IPS DF 19.7 (cell line): ENCODE measurements at places on chromosomes 6 and 20.

- no peak for DNase-seq
Observed at GRCh38 chr6:33716890-33717632, 5.6 kb upstream of the UQCC2 start.

- DNase-seq: no peak
Observed at GRCh38 chr6:156719395-156719719, 57.8 kb upstream of the ARID1B start.

DNA sequence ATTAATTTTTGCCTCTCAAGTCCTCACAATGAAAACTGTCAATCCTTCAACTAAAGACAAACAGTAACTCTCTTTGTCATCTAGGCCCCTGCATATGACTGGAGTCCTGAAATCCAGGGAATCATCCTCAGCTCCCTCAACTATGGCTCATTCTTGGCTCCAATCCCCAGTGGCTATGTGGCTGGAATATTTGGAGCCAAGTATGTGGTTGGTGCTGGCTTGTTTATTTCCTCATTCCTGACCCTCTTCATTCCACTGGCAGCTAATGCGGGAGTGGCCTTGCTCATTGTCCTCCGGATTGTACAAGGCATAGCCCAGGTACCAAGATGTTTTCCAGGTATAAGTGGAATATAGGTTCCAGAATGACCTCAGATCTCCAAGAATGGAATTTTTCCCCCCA, 15.4 kb downstream of the SLC17A4 start:
- DNase-seq: no peak

DNA sequence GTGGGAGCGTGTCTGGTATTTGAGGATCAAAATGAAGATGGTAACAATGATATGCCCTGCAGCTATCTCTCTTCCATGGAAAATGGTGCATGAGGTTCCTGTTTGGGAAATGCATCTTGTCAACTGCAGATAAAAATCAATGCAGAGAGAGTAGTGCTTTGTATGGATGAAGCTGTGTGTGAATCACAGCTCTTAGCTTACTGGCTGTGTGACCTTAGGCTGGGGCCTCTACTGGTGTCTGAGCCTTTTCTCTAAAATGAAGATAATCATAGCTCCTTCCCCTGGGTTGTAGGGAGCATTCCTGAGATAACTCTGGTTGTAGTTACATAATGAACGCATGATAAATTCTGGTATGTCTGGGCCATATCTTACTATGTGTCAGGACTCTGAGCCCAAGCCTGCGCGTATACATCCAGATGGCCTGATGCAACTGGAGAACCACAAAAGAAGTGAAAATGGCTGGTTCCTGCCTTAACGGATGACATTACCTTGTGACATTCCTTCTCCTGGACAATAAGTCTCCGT, 19.6 kb downstream of the ANGPT4 start:
- no peak for DNase-seq

- DNase-seq: no peak
Observed at GRCh38 chr6:56335726-56336125, 88.3 kb upstream of the COL21A1 start.

- DNase-seq: no peak
Observed at GRCh38 chr20:38874460-38875174, 51.6 kb upstream of the FAM83D start.

- DNase-seq: no peak
Observed at GRCh38 chr6:54020334-54020733, 90.9 kb upstream of the MLIP start.

- no peak for DNase-seq
Observed at GRCh38 chr6:39421383-39422225, 99.1 kb upstream of the KCNK16 start.

DNA sequence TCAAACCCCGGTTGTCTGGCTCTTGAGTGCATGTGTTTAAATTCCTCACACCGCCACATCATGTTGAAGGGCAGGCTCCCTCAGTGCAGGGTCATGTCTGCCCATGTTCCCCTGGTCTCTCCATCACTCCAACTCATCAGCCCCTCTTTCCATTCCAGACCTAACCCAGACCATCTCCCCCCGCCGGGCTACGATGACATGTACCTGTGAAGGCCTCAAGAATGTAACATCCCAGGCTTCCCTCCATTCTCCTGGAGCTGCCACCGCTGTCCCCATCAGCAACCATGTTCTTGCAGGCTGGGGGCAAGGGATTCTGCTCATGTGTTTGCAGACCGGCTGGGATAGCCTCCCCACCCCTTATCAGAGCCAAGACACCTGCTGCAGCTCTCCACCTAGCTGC, 19.9 kb downstream of the TMEM74B start:
- no peak for DNase-seq

- DNase-seq: no peak
Observed at GRCh38 chr20:32535316-32535952, 49.7 kb downstream of the NOL4L start.

GRCh38 chr20:13213335-13213734, 7.7 kb upstream of the ISM1 start:
- DNase-seq: no peak

DNA sequence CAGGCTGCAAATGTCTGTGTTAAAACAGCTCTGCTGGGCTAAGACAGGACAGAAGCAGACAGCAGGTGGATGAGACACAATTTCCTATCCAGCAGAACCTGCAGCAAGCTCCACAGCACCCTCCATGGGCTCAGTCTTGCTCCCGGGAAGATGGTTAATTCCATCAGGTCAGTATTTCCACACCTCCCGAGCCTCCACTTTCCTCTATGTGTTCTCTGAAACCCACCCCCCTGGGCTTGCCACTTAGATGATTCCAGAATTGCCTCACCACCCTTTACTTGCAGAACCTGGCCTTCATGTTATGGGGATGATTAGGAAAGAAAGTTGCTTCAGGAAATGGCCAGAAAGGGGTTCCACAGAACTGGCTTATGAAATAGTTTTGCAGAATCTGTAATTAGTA, 43.8 kb downstream of the ERMARD start:
- DNase-seq: no peak

- no peak for DNase-seq
Observed at GRCh38 chr6:165042912-165043311, 266.5 kb downstream of the C6orf118 start.

DNA sequence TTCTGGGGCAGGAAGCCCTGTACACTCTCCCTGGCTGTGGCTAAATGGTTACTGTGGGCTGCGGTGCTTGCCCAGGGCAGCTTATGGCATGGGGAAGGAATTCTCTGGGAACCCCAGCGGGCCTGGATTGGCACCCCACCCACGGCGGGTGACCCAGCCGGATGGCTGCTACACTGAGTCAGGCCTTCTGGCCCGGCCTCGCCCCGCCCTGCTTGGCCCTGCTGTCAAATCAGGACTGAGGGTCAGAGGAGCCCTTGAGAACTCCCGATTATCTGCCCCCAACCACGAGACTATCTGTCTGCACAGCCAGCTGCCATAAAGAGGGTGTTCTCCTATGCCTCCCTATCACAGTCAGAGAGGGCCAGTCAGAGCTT, 7.3 kb upstream of the ITPR3 start:
- no peak for DNase-seq

GRCh38 chr6:36757943-36758508, 60.4 kb downstream of the RAB44 start:
- no peak for DNase-seq

DNA sequence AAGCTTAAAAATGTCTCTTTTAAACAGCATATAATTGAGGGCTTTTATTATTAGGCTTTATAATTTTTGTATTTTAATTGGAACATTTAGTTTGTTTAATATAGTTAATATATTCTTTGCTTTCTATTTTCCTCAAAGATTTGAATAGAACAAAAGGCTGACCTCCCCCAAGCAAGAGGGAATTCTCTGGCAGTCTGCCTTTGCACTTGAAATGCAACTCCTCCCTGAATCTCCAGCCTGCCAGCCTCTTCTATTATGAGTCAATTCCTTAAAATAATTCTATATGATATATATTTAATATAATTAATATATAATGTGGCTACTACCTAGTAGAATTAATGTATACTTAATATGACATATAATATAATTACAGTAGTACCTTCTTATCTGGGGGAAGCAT, 69.2 kb downstream of the PTPRA start:
- no peak for DNase-seq

DNA sequence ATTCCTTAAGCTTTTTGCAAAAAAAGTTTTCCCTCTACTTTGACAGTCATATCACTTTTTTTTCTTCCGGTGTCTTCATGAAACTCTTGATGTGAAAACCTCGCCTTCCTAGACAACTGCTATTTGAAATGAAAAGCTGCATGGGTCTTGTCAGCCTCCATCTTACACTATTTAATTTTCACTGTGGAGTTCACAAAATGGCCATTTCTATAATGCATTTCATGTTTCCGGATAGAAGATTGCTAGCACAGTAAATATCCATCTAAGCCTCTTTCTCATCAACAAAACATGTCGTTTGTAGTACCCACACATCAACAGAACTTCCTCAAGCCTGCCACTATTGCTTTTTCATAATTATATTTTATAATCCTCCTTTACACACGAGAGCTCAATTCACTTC, 204.9 kb upstream of the ID4 start:
- DNase-seq: no peak

GRCh38 chr20:31870726-31871617, 538 bp downstream of the TTLL9 start:
- no peak for DNase-seq

GRCh38 chr6:13834790-13835189, 20.4 kb upstream of the MCUR1 start:
- no peak for DNase-seq

DNA sequence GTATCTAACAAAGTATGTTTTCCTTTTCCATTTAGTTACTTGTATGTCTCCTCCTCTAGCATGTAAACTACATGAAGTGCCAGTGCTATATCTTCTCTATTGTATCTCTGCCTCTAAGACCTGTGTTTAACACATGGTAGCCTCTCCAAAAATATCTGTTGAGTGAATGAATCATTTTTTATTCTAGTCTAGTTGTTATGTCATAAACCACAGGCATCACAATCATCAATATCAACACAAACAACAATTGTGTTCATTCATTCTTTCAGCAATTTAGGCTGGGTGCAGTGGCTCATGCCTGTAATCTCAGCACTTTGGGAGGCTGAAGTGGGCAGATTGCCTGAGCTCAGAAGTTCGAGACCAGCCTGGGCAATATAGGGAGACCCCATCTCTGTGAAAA, 111.6 kb upstream of the EYA4 start:
- no peak for DNase-seq

GRCh38 chr20:38181207-38181801, 16.2 kb upstream of the TGM2 start:
- DNase-seq: no peak

DNA sequence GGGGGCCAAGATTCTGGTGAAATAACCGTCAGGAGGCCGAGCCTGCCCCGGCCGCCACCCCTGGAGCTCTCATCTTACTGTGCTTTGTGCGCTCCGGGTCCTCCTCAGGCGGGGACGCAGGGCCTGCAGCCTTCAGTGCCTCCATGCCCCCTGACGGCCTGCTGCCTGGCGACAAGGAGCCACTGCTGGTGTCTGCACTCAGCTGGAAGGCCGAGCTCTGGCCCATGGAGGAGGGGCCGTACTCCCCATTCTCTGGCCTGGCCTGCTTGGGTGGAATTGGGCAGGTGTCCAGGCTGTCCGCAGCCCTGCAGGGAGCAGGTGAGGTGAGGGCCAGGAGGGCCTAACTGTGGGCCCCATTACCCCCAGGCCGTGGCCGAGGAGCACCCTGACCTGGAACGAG, 5.3 kb downstream of the ZNF512B start:
- DNase-seq: no peak

GRCh38 chr6:108168501-108169463, 3.0 kb downstream of the NR2E1 start:
- DNase-seq: no peak

DNA sequence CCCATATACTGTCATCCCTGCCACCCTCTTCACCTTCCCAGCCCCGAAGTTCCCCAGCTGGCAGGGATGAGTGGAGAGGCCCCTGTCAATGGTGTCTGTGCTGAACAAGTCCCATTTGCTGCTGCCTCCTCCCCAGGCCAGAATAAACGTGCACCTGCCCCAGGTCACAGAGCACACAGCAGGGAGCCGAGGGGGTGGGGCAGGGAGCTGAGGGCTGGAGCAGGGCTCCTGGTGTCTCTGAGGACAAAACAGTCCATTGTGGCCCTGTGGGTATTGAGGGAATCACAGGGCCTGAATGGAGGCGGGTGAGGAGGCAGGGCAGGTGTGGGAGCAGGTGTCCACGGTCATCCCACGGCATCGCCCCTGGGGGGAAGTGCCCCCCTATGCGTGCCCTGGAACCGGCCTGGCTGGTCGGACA, 55.8 kb downstream of the SNAI1 start:
- DNase-seq: no peak

GRCh38 chr20:53857723-53858236, 212.6 kb downstream of the BCAS1 start:
- DNase-seq: no peak

DNA sequence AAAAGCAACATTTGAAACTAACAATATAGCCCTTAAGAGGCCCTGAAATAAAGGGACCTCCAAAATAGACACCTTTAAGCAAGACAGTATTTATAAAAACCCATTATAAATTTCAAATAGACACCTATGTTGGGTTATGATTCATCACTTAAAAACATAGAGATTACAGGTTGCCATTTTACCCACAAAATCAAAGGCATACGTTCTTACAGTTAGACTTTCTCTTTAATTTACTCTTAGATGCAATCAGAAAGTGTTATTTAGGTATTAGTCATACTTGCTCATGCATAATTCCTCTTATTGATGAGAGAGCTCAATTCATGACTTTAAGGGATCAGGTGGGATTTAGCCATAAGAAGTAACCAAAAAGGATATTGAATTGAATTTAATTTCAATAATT, 51.5 kb upstream of the TMEM200A start:
- no peak for DNase-seq

DNA sequence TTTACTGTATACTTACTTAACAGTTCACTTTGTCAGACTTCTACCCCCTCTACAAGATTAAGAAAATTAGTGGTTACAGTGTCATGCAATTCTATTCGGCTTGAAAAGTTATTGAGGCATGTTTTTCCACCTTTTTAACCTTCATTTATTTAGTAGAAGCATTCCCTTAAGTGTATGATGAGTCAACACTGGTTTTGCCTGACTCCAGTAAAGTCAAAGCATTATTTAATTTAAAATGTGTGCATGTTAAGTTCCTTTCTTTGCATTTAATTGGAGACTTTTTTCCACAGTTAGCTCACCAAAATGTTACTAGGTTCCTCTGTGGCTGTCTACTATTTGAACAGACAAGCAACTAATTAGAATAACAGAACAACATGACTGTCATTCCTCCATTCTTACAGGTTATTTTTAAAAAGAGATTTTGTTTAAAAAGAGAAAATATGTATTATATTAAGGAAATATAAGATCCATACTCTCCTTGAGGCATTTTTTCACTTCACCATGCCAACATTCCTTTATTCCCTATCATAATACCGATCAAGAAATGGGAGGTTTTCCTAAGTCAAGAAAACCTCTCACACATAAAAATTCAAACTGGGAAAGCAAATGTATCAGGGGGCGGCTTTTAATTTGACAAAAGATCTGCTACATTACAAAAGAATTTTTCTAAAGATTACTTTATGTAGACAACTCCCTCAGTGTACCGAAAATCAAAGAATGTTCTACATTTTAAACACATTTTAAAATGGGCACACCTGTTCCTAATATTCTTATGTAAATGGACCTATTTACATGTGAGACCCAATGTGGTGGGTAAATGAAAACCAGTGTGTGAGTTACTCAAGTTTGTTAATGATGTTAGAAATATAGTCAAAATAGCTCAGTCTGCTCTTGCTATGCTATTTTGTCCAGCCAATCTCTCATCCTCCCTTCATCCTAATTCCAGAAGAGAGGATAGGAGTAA, 361.2 kb downstream of the UTRN start:
- no peak for DNase-seq

GRCh38 chr6:4128748-4129147, 6.6 kb downstream of the ECI2 start:
- no peak for DNase-seq

- no peak for DNase-seq
Observed at GRCh38 chr6:100724696-100725095, 156.4 kb downstream of the ASCC3 start.
